H7 (cell line): ENCODE measurements at places on chromosomes 4 and X. TPM values are rescaled to one million over a fixed set of nuclear protein-coding genes. Genes with fewer than 3 reads are reported as not detected.

The GUF1 gene
- 21.9 and 30.4 TPM in 2 replicates for total RNA-seq

The VCX2 gene
- total RNA-seq: not detected in 2 replicates

The NPY2R gene
- 0.04 TPM in 1 of 2 replicates, not detected in the other for total RNA-seq

The HS3ST1 gene
- total RNA-seq: 0.07 and 0.17 TPM in 2 replicates

The F11 gene
- 0.28 and 0.30 TPM in 2 replicates for total RNA-seq

The TMPRSS11D gene
- not detected in 2 replicates for total RNA-seq

The USO1 gene
- 136 and 185 TPM in 2 replicates for total RNA-seq

The HHIP gene
- total RNA-seq: 0.07 and 0.52 TPM in 2 replicates

The GABRE gene
- 2.8 and 4.4 TPM in 2 replicates for total RNA-seq

The LRRC66 gene
- total RNA-seq: 0.10 and 0.15 TPM in 2 replicates

The ZNF81 gene
- 3.7 and 3.9 TPM in 2 replicates for total RNA-seq

The CSAG1 gene
- not detected in 2 replicates for total RNA-seq

The EGFL6 gene
- 0.24 and 0.41 TPM in 2 replicates for total RNA-seq

The RNF128 gene
- total RNA-seq: 0.62 and 1.0 TPM in 2 replicates

The SMIM43 gene
- not detected in 2 replicates for total RNA-seq

The GUCY1B1 gene
- total RNA-seq: 3.3 and 5.1 TPM in 2 replicates

The DSPP gene
- not detected in 2 replicates for total RNA-seq

The KLHL13 gene
- 5.8 and 6.8 TPM in 2 replicates for total RNA-seq

The UGT2B7 gene
- total RNA-seq: not detected in 2 replicates

The CTAG2 gene
- not detected in 2 replicates for total RNA-seq

The ARSD gene
- 4.5 and 8.1 TPM in 2 replicates for total RNA-seq

The ARAP2 gene
- 0.41 and 1.7 TPM in 2 replicates for total RNA-seq

The LAP3 gene
- 68.2 and 77.4 TPM in 2 replicates for total RNA-seq

The IQCM gene
- 0.17 and 0.18 TPM in 2 replicates for total RNA-seq

The CLDN34 gene
- 0.52 TPM in 1 of 2 replicates, not detected in the other for total RNA-seq

The MAGEA2 gene
- total RNA-seq: 1.2 and 3.5 TPM in 2 replicates

The RBM10 gene
- 72.6 and 79.1 TPM in 2 replicates for total RNA-seq

The GEMIN8 gene
- 34.1 and 52.1 TPM in 2 replicates for total RNA-seq

The PCDH19 gene
- total RNA-seq: 1.1 and 2.4 TPM in 2 replicates

The MAGEB1 gene
- total RNA-seq: 0.30 and 0.45 TPM in 2 replicates

The ADAD1 gene
- not detected in 2 replicates for total RNA-seq

The TIGD4 gene
- 0.73 and 1.8 TPM in 2 replicates for total RNA-seq

The IL1RAPL2 gene
- total RNA-seq: 0.03 and 0.22 TPM in 2 replicates

The ADD1 gene
- 201 and 224 TPM in 2 replicates for total RNA-seq

The HELT gene
- 0.96 TPM in 1 of 2 replicates, not detected in the other for total RNA-seq

The PLAC1 gene
- total RNA-seq: 0.76 and 1.4 TPM in 2 replicates

The SCML1 gene
- total RNA-seq: 1.9 and 2.3 TPM in 2 replicates

The DRP2 gene
- total RNA-seq: 0.17 and 0.26 TPM in 2 replicates

The SPIN4 gene
- 21.4 and 25.2 TPM in 2 replicates for total RNA-seq

The PABPC4L gene
- 3.7 and 4.7 TPM in 2 replicates for total RNA-seq

The KIT gene
- total RNA-seq: 7.6 and 9.6 TPM in 2 replicates

The LNX1 gene
- total RNA-seq: 1.6 and 2.7 TPM in 2 replicates

The EFNB1 gene
- total RNA-seq: 90.2 and 95.8 TPM in 2 replicates

The CXorf38 gene
- total RNA-seq: 11.7 and 19.9 TPM in 2 replicates

The TMEM255A gene
- total RNA-seq: 0.44 and 0.94 TPM in 2 replicates

The TCEAL9 gene
- total RNA-seq: 61.7 and 90.7 TPM in 2 replicates

The PNMA6A gene
- total RNA-seq: 7.5 and 9.8 TPM in 2 replicates

The CCDC110 gene
- 0.22 and 0.28 TPM in 2 replicates for total RNA-seq
